ENCODE measurements at places on chromosomes 16 and 17.

- no peak for ATAC-seq
Measured at GRCh38 chr17:9322326-9322725, 253.3 kb downstream of the STX8 start.

GRCh38 chr17:3799181-3799945 is 1.6 kb downstream of the ITGAE start:
- ATAC-seq, result no peak

GRCh38 chr16:11794996-11795886 is 1.8 kb downstream of the ZC3H7A start:
- no peak for ATAC-seq

DNA sequence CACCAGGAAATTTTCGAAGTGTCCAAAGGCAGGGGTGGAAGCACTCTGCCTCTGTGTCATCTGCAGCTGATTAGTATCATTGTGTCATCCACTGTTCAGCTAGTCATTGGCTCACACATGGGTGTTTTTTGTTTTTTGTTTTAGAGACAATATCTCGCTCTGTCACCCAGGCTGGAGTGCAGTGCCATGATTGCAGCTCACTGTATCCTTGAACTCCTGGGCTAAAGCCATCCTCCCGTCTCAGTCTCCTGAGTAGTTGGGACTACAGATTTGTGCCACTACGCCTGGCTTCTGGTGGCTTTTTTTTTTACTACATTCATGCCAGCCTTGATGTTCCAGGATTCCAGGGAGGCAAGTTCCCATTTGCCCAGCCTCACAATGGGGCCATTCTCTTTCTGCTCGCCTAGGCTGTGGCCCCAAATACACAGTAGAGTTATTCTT is 32.5 kb upstream of the MYO18A start:
- peak; percentile 84 for ATAC-seq

DNA sequence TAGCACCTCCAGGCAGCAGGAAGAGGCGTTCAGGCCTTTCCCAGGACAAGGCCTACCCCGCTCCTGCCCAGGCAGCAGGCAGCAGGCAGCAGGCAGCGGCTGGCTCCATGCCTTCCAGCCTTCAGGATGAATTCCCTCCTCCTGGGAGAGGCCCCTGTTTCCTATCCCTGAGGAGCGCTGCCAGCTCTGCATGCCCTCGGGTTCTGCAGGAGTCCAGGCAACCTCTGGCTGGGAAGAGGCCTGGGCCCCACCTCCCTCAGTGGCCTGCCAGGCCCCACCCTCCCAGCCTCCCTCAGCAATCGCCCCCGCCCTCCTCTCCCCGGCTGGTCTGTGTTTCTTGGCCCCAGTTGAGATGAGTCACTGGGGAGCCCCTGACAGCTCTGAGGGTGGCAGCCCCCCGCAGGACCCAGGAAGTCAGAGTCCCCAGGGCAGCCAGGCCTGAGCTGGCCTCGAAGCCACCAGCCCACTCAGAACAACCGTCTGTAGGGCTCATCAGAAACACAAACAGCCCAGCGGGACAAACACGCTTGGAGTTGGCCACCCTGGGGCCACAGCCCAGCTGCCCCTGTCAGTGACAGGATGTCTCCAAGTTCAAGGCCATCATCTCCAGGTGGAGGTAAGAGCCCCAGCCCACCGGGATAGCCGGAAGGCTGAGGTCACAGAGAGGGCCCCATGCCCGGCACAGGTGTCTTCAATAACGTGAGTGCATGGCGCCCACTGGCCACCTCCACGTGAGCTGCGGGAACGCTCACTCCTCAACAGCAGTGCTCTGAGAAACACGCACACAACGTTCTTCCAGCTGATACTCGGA is 39.5 kb upstream of the CIBAR2 start:
- ATAC-seq, result peak; percentile 64

GRCh38 chr16:69373019-69373418 is 12.8 kb downstream of the TERF2 start:
- no peak for ATAC-seq

DNA sequence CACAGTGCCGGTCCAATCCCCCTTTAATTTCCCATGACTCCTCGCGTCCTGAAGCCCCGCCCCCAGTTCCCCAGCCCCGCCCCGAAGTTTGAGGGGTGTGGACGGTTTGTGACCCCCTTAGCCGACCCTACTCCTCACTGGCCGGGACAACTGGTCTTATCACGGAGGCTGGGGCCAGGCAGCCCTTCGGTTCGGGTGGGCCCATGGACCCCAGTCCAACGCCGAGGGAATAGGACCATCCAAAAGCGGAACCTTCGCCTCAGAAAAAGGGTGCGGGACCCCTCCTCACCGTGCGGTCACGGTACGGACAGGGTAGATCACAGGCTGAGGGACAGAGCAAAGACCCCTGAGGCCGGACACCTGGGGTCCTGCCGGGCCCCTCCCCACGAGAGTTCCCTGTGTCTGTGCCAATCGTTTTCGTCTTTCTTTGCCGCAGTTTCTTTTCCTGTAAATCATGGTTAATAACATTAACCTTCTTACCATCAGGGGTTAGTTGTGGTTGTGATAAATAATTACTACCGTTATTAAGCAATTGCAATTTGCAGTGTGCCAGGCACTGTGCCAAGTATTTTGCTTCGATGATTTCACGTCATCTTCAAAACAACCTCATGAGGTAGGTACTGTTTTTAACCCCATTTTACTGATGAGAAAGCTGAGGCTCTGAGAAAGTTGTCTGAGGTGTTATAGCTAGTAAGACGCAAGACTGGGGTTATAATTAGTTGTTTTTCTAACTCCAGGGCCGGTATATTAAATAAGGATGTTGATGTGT is 543 bp downstream of the TMUB2 start:
- peak; percentile 55 for ATAC-seq

- no peak for ATAC-seq
Measured at GRCh38 chr17:28944862-28945741, 6.2 kb downstream of the PHF12 start.

- no peak for ATAC-seq
Measured at GRCh38 chr17:78819806-78820792, 20.5 kb downstream of the USP36 start.
